ENCODE measurements at places on chromosomes 6 and 20.
A peak's percentile ranks its signal among the peaks of the same experiment; 100 is the strongest.

- DNase-seq = no peak
Observed at GRCh38 chr20:57869951-57870315, 160.1 kb upstream of the PMEPA1 start.

- DNase-seq = no peak
Observed at GRCh38 chr6:27280540-27281000, 31.5 kb downstream of the POM121L2 start.

GRCh38 chr6:83536034-83536646 lies 23.8 kb downstream of the PRSS35 start:
- no peak for DNase-seq

DNA sequence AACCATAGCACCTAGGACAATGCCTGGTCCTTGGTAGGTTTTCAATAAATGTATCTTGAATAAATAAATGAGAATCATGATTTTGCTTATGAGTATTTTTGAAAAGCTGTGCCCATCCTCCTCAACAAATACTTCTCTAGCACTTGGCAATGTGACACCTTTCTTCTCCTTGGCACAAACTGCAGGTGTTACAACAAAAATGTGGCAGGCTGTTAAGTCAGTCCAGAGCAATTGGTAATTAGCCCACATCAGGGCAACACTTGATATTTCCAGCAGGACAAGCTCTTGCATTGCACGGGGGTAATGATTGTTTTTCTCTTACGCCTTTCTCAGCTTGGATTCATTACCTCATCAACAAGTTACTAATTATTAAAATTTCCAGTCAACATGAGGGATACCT lies 31.6 kb upstream of the SNX9 start:
- DNase-seq = no peak

DNA sequence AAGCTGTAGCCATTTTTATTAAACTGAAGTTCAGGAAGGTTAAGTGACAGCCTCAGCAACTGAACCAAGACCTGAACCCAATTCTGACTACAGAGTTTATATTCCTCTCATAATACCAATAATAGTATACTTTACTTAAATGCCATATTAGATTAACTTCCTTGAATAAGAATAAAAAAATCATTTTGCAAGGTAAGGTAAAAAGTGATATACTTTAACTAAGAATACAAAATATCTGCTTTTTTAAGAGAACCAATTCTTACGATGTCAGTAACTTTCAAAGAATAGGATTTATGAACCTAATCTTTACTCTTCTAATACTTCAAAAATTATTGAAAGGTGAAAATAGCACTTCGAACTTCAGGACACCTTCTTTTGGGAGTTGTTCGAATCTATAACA lies 3.7 kb downstream of the RAD21L1 start:
- no peak for DNase-seq

DNA sequence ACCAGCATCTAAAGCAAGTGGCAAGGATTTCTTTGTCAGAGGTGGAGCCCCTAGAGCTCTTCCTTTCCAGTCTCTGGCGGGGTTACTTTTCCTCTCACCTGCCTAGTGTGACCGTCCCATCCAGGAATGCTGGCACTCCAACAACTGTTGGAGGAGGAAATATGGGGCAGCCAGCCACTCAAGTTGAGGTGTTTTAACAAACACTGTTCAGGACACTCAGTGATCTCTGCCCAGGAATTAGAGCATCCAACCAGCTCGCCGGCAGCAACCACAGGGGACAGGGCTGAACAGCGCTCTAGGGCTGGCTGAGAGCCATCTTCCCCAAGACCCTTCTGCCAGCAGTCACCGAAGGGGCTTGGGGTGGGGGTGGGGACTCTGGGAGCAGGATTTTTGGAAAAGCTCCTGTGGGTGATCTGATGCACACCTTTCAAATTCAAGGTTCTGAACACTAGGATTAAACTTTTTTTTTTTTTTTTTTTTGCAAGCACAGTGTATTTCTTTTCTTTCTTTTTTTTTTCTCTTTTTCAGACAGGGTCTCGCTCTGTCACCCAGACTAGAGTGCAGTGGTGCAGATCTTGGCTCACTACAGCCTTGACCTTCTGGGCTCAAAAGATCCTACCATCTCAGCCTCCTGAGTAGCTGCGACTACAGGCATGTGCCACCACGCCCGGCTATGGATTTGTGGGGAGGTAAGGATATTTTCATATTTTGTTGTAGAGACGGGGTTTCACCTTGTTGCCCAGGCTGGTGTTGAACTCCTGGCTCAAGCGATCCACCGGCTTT lies 28.4 kb upstream of the KCNK16 start:
- DNase-seq = no peak

- no peak for DNase-seq
Observed at GRCh38 chr20:51612896-51613295, 70.4 kb upstream of the NFATC2 start.

GRCh38 chr6:129661536-129662405 lies 48.2 kb downstream of the ARHGAP18 start:
- DNase-seq = no peak

- DNase-seq = peak; percentile 67
Observed at GRCh38 chr20:58485393-58485792, 29.8 kb downstream of the APCDD1L start.

GRCh38 chr6:105964979-105965760 lies 121.0 kb upstream of the PRDM1 start:
- DNase-seq = no peak

- peak; percentile 44 for DNase-seq
Observed at GRCh38 chr6:131635384-131636340, 1.4 kb upstream of the ENPP3 start.

DNA sequence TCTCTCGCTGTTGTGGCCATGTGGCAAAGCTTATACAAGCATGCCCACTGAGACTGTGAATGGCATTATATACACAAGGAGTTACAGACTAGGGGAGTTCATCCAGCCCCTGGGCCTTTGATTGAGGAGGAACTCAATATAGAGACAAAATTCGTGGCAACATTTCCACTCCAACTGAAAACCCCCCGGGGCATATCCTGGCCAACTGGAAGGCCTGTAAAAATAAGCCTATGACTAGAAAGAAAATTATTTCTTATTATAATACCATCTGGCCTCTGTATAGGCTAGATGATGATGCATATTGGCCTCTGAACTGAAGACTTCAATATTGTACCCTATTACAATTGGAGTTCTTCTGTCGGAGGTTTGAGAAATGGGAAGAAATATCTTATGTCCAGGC lies 175.5 kb upstream of the GJE1 start:
- no peak for DNase-seq

DNA sequence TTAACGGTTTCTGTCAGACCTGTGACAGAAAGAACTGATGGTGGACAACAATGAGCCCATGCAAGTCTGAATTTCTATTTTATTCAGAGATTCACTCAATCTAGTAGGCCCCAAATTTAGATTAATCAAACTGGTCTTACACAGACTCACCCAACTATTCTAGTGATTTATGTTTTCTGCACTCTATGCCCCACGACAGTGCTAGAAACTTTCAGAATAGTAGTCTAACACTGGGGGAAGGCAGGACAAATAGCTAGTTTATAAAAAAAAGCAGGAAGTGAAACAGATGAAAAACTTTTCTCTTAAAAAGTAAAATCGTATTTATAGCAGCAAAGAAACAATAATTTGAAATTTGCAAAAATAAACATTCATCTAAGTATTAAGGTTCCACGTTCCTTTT lies 5.0 kb downstream of the TCP11 start:
- no peak for DNase-seq

DNA sequence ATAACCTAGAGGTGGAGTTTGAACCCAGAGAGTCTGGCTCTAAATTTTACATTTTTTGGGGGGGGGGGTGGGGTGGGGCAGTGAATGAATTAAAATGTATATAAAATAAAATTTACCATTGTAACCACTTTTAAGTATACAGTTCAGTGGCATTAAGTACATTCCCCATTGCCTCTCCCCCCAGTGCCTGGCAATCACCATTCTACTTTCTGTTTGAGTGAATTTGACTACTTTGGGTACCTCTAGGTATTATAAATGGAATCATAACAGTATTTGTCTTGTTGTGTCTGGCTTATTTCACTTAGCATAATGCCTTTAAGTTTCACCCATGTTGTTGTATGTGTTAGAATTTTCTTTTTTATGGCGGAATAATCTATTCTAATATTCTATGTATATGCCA lies 2.7 kb downstream of the FAM110A start:
- no peak for DNase-seq

GRCh38 chr6:159525445-159526025 lies 167.5 kb downstream of the SOD2 start:
- no peak for DNase-seq

DNA sequence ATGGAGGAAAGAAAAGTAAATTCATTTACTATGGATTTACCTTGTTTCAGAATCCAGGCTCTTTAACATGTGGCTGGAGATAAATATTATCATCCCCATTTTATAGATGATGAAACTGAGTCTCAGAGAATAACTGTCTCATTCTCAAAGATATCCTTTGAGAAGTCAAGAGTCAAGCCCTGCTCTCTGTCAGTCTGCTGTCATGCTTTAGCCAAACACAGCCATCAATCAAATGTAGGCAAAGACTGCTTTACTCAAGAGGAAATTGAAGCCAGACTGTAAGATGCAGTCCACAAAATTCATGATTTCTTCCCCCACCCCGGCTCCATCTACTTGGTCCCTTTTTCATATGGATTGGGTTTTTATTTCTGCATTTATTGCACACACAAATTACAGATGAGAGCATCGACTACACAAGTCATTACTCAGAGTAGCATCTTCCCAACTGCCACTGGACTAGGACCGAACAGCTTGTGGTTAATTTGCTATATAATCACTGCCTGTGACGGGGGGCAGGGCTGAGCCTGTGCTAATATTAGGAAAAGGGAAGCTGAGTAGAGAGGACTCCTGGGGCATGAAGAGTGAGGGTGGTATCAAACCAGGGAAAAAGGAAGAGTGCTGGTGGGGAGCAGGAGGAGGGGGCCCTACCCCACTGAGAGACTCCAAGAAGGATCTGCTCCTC lies 102.7 kb upstream of the TOP1 start:
- DNase-seq = no peak

- no peak for DNase-seq
Observed at GRCh38 chr6:15962449-15962764, 166.5 kb upstream of the MYLIP start.

GRCh38 chr6:159617444-159617843 lies 75.6 kb downstream of the SOD2 start:
- no peak for DNase-seq

- DNase-seq = no peak
Observed at GRCh38 chr6:139270249-139270648, 21.5 kb downstream of the TXLNB start.

DNA sequence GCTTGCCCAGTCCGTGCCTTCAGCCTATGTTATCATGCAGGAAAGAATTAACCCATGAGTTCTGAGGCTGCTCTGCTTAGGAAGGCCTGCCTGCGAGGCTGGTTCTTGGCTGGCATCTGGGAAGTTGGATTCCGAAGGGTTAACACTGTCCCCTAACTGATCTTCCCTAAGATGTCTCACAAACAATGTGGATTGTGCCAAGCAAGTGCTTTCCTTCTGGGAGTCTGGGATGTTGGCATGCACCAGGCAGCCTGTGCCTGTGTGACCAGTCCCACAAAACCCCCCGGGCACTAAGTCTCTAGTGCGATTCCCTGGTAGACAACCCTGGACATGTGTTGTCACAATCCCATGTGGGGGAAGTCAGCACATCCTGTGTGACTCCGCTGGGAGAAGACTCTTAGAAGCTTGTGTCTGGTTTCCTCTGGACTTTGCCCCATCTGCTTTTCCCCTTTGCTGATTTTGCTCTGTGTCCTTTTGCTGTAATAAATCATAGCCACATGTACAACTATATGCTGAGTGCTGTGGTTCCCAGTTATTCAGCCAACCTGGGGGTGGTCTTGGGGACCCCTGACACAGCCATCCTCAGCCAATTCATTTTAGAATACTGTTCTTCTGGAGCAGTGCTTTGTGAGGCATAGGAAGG lies 83.8 kb downstream of the SLC22A23 start:
- DNase-seq = no peak

- no peak for DNase-seq
Observed at GRCh38 chr20:47493963-47494293, 7.8 kb upstream of the NCOA3 start.

GRCh38 chr20:41510847-41511450 lies 107.2 kb downstream of the CHD6 start:
- DNase-seq = no peak

DNA sequence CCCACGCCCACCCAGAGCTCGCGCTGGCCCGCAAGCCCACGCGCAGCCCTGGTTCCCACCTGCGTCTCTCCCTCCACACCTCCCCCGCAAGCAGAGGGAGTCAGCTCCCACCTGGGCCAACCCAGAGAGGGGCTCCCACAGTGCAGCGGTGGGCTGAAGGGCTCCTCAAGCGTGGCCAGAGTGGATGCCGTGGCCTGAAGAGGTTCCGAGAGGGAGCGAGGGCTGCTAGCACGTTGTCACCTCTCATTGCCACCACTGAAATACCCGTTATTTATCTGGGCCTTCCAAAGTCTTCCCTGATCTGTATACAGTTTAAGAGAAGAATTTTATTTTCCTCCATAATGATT lies 88.3 kb upstream of the MYLIP start:
- no peak for DNase-seq

GRCh38 chr6:303948-304558 lies 11.8 kb downstream of the DUSP22 start:
- no peak for DNase-seq

- DNase-seq = no peak
Observed at GRCh38 chr20:58424218-58424969, 35.4 kb downstream of the VAPB start.

DNA sequence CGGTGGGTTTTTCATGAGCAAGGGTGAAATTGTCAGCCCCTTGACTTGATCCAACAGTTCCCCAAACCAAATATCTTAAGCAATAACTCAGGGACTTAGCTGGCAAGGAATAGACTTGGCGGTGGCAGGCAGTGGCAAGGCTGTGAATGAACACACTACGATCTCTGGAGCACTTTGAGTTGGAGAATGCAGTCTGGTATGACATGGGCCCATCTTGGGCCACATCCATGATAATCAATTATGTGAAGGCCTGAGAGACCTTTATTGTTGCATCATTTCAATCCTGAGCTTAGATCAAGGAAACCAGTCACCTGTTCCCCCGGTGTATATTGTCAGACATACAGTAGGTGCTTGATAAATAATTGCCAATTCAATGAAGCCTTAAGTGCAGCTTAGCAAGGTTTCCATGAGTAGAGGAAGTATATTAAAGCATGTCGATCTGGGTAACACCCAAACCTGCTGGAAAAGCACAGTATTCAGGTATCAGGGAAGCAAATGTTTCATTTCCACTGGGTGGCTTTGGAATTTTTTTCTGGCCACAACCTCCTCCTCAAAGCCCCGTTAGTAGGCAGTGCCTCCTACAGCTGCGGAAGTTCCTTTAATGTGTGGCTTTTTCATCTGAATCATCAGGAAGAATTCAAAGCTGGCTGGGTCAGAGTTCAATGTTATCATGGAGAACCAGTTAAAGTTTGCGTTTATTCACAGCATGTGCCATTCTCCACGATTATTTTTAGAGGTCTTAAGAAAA lies 10.2 kb downstream of the CASS4 start:
- DNase-seq = no peak

DNA sequence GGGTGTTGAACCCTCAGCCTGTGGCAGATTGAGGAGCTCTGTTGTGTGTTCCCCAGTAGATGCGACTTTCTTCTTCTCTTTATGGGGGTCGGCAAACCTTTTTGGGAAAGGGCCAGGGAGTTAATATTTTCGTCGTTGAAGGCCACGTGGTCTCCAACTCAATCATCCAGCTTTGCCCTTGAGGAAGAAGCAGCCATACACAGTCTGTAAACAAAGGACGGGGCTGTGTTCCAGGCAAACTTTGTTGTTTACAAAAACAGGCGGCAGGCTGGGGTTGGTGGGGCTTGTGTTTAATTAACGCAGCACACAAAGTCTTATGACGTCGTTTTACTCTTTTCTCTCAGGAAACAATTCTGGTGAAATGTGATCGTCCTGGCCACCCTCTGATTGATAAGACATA lies 20.2 kb downstream of the KIF25 start:
- DNase-seq = no peak

- DNase-seq = no peak
Observed at GRCh38 chr6:9044426-9044825, 609.1 kb upstream of the SLC35B3 start.
